ENCODE measurements at places on chromosomes 4 and X.

DNA sequence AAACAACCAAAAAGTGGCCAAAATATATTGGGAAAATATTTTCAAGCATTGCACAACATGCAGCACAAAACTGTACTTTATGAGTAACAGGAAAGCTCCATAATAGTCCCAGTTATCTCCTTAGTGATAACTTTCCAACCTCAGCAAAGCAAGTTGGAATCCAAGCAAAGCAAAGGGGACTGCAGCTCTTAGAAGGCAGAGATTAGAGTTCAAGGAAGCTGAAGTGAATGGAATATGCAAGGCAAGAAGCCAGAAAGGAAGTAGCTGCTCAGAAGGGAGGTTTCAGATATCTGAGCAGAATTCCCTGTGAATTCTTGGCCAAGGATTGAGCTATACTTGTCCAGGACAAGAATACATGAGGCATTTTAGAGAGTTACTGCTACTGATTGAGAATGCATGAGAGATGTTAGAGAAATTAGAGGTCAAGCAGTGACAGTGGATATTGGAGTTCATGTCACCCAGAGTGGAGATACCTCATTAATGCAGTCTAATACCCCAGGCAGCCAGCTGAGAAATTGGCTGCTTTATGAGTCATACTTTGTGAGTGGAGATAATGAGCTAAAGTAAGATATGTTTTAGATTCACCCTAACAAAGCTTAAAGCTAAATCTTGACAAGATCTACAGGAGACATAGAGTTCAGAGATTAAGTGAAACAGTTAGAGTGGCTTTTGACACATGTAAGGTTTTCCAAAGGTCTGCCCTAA lies 102.8 kb downstream of the INPP4B start:
- peak; percentile 10 for DNase-seq

GRCh38 chr4:6917461-6918271 lies 8.0 kb downstream of the TBC1D14 start:
- no peak for DNase-seq

GRCh38 chr4:59553721-59554091 lies 1646.4 kb upstream of the ADGRL3 start:
- peak; percentile 4 for DNase-seq

DNA sequence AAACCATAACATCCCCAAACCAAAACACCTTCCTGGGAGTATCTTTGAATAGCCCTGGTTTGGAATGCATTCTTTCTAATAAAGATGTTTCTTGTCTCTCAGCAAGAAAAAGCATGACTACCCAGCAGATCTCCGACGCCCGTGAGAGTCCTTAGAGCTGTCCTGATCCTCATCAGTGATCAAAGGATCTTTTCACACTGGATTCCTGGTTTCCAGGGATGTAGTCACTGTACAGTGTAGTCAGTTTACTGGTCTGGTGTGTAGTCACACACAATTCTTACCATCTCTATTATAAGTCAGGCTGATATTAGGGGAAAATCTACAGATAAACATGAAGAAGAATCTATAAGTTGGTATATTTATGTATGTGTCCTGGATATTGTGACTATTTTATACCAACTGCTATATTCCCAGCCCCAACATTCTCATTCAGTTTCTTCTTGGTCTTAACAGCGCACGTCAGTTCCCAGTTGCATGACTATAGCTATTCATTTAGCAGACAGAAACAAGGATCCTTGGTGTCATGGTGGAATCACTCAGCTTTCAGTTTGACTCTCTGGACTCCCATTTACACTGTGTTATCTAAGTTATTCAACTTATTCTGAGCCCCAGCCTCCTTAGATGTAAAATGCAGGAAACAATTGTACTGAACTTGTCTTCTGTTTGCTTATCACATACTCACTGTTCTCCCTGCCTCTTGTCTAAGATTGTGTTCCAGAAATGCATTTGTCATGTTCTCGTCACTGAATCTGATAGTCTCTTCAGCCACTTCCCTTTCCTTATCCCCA lies 68.3 kb downstream of the SLIT2 start:
- DNase-seq: no peak

GRCh38 chr4:175998782-175999181 lies 66.9 kb upstream of the WDR17 start:
- DNase-seq: peak; percentile 41

DNA sequence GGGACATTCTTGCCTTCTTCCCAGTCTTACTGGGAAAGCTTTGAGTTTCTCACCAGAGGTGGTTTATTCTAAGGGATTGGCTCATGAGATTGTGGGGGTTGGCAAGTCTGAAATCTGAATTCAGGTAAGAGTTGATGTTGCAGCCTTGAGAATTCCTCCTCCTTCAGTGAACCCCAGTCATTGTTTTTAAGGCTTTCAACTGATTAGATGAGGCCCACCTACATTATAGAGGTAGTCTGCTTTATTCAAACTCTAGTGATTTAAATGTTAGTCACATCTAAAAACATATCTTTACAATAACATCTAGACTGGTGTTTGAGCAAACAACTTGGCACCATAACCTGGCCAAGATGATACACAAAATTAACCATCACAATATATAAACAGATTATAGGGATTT lies 156.5 kb upstream of the MED14 start:
- DNase-seq: no peak
